ENCODE measurements at places on chromosomes 4 and X.

DNA sequence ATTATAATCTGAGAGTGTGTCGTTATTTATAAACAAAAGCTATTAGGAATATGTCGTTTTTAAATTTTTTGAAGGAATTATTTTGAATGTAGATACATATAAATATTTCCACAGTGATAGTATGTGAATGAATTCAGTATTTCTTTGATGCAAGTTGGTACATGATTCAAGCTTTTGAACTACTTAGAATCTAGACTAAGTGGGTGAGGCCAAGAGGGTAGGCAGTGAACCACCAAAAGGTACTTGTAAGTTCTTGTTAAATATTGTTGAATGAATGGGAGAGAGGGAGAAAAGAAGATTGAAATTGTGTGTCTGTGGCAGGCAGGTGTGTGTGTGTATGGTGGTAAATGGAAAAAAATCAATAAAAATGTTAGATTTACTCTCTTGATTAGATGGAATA lies 69.6 kb downstream of the ARFIP1 start:
- DNase-seq = no peak

DNA sequence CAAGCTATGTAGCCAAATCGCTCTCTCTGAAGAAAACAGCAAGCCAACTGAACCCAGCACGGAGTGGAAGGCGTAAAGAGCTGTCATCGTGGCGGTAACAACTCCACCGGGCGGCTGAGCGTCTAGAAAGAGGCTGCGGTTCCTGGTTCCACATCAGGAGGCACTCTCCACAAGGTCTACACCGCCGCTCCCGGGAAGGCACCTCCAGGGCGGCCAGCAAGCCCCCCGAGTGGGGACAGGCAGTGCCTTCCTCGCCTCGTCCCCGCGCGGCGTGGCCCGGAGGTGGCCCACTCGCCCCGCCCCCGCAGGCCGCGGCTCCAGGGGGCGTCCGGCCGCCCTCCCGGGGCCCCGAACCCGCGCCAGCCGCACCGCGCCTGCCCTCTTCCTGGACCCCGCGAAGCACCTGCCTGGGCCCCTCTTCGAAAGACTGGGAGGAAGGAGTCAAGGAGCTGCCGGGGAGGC lies 755 bp downstream of the KLHL8 start:
- peak; percentile 25 for DNase-seq

DNA sequence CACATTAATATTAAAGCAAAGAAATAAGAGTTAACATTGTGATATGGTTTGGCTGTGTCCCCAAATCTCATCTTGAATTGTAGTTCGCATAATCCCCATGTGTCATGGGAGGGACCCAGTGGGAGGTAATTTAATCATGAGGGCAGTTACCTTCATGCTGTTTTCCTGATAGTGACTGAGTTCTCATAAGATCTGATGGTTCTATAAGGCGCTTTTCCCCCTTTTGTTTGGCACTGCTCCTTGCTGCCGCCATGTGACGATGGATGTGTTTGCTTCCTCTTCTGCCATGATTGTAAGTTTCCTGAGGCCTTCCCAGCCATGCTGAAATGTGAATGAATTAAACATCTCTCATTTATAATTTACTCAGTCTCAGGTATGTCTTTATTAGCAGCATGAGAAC lies 153.8 kb upstream of the GALNT7 start:
- no peak for DNase-seq

DNA sequence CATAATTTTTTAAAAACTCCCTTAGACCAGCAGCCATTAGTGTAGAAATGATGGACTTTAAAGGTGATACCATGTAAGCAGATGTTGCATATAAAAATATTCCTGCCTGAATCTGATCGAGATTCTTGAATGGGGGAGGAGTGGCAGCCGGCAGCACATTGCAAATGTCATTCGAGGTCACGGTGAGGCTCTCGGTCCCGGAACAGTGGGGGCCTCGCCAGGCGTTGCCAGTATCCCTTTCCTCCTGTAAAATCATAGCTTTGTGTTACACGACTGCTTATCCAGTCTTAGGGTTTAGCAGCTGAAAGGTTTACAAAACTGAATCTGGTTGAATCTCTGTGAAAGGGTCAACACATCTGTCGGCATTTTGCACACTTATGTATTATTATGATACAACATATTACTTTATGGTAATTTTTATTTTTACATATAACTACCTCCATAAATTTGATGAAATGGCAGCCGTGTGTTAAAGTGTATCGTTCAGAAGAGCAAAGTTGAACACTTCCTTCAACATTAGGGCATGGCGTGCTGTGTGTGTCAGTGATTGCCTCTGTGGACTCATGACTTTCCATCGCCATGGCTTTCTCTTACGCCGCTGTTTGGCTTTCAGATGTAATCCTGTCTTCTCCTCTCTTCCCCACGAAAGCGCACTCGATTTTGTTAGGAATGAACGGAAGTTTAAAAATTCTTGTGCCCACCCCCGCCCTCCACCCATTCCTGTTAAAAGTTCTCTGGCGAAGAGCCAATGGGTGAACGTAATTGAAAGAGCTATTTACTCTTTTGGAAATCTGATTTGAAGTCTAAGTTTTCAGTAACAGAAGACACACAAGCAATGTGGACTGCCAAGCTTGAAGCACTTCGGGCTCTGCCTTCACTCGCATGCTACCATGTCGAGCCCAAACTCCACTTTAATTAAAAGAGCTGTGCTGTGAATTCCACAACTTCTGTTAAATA lies 114.8 kb downstream of the STOX2 start:
- DNase-seq = no peak

- DNase-seq = no peak
These were observed 584.4 kb upstream of the AADAT start for GRCh38 chr4:170674176-170674575.

DNA sequence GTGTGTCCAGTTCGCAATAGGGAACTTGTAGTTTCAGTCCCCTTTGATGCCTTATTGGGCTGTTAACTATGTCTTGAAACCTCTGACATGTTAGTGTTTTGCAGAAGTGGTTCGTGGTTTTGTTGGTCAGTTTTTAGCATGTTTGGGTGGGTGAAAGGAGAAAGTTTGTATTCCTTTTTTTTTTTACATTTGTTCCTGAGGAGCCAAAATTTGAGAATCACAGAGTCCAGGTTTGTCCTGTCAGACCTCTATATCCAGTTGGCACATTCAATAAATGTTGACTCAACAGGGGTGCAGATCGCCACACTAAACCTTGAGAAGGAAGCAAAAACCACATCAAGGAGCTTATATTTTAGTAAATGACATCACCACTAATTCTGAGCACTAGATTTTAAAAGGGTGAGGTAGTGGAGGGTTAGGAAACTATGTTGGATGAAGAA lies 26.2 kb downstream of the DLG3 start:
- DNase-seq = no peak

DNA sequence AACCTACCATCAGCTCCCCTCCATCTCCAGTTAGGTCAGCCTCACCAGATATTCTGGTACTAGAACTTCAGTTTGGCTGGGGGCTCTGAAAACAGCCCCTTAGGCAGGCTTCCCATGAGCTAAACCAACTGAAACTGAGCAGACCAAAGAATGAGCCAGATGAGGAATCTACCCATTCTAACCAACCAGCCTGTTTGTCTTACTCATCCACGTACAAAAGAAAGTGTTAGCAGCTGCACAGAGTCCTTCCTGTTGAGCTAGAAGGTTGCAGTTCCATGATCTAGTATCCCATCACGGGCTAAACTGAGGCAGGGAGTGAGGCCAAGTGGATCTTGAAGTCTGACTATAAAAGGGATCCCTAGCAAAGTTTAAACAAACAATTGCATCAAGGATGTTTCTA lies 17.5 kb downstream of the MAGEA9B start:
- no peak for DNase-seq

- DNase-seq = no peak
These were observed 19.5 kb upstream of the PCSK1N start for GRCh38 chrX:48854898-48855297.

GRCh38 chr4:78551420-78552351 lies at the start of gene ANXA3:
TSS of gene ANXA3 (plus strand) at chr4:78551770. CDS start at chr4:78554474, 2,704 bp downstream.
- DNase-seq = peak; percentile 45

GRCh38 chr4:182862921-182863320 lies 54.3 kb downstream of the DCTD start:
- no peak for DNase-seq

Data from right lung (tissue), 10 donors.